ENCODE measurements at places on chromosomes 16 and 17. TPM values are rescaled to one million over a fixed set of nuclear protein-coding genes. Genes with fewer than 3 reads are reported as not detected.
A peak's percentile ranks its signal among the peaks of the same experiment; 100 is the strongest.

The GRB7 gene
- polyA plus RNA-seq: 48.8 TPM

- DNase-seq: peak; percentile 51
Observed at GRCh38 chr16:57045694-57046381, 46.5 kb upstream of the CPNE2 start.

DNA sequence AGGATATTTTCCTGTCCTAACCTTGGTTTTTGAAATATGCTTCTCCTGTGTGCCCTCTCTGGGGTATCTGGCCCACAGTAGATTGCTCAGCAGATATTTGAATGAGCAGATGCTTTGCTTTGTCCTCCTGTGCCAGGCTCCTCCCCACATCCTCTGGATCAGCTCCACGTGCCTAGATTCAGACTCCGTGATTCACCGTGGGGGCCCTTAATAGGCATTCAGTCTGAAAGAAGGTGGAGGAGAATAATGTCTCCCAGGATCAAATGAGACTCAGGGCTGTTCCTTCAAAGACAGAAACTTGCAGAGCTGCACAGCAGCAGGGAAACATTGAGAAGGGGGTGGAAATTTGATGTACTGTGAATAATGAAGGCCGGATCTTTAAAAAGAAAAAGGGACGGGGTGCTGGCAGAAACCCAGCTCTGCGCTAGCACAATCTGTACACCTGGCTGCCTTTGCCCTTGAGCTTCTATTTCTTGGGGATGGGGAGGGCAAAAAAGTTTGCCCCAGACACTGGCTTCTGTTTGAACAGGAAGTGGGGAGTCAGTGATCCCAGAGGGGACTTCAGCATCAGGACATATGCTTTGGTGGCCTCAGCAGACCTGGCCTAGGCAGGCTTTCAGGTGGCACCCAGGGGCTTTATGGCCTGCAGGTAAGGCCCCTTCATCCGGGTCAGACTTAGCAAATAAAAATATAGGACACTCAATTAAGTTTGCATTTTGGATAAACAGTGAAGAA is 15.9 kb upstream of the SLC12A3 start:
- no peak for DNase-seq

- no peak for DNase-seq
Observed at GRCh38 chr17:76530095-76530723, 7.3 kb downstream of the CYGB start.

DNA sequence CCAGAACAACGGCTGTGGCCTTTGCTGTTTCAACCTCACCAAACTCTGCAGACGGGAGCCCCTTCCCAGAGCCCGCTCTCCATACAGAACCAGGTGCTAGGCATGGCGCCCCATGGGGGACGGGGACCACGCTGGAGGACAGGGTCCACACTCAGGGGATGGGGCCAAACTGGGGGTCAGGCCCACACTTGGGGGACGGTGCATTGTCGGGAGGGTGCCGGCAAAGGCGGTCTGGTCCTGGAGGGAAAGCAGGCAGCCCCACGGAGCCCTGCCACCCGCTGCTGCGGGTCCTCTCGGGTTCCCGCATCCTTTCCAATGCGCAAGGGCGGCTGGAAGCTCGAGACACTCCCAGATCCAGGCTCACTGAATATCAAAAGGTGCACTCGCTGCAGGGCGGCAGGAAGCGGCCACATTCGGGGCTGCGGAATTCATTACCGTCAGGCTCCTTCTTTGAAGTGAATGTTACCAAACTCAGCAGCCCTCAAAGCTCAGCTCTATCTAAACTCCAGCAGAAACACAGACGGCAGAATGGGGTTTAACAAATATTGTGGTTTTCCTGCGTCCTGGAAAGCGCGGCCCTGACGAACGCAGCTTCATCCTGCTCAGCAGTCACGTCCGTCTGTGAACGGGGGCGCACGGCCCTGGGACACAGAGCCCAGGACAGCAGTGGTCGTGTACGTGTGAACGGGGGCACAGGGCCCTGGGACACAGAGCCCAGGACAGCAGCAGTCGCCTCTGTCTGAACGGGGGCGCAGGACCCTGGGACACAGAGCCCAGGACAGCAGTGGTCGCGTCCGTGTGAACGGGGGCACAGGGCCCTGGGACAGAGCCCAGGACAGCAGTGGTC is 41.3 kb downstream of the LMF1 start:
- DNase-seq: no peak

DNA sequence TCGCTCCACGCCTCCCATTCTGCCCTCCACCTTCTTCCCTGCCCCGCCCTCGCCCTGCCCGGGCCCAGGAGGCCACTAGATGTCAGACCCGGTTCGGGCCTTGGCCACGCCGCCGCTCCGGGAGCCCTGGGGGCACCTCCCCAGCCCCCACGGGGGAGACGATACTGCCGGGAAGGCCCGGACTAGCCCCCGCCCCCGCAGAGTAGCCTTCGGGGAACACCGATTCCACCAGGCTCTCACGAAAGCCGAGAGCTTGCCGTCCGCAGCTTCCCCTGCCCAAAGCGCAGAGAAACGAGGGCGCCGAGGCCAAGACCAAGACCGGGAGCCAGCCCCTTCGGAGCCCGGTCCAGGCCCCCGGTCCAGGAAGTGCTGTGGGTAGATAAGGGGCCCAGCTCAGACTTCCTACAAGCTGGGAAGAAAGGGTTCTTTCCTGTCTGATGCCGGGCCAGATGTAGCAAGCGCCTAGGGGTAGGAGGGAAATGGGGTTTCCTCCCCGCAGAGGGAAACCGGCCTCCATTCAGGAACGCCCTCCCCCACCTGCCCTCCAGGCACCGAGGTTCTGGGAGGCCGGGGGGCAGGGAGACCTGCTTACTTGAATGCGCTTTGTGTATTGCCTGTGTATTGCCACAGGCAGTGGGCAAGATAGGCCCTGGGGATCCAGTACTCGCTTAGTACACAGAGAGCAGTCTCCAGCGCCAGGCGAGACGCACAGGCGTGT is 806 bp upstream of the CYB561 start:
- no peak for DNase-seq

DNA sequence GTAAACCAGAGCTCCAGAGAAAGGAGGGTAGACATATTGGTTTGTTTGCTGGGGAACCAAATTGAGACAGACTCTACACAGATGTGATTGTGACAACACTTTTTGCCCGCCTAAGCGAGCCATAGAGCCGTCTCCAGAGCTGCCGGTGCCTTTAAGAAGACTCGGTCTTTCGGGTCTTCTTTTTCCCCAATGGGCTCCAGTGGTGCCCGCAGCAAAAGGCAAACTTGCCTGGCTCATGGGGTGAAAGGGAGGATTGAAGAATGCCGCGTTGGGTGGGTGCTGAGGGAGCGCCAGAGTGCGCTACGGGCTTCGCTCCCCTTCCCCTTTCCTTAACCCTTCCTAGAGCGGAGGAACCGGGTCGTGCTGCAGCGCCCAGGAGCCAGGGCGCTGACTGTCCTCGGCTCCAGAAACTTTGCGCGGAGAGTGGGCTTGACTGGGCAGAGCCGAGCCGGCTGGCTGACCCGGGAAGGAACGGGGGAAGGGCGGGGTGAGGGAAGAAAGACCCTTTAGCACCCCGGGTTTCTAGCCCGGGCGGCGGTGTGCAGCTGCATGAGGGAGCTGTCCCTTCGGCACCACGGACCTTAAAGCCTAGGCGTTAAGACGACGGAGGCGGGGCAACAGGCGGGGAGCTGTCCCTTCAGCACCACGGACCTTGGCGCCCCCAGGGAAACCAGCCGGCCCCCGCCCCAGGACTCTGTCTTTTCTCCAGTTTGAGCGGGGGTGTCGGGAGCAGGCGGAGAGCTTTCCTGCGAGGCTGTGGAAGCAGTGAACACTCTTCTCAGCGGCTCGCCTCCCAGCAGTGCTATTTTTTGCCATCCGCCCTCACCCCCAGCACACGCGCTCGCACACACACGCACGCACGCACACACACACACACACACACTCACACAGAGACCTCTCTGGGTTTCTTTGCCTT is at the start of gene CACNG3:
Gene CACNG3, plus strand, starts transcription at position 880 of the 916 bp plus-strand sequence. CDS start 420 bp downstream, outside the sequence.
- peak; percentile 51 for DNase-seq

DNA sequence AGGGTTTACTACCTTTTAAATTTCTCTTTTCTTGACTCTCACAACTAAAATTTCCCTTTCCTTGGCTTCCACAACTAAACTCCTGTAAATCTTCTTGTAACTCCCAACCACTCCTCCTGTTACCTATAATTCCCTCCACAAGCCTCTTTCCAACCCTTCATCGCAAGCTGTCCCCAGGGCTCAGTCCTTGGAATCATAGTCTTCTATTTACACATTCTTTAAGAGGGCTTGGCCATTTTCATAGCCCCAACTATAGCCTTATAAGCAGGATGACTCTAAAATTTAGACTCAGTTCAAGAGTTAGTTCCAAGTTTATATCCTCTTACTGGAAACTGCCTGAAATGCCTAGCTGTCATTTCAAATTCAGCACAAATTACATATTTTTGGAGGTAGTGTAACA is 23.9 kb downstream of the GLG1 start:
- DNase-seq: no peak

GRCh38 chr16:49013727-49014080 is 267.9 kb downstream of the CBLN1 start:
- DNase-seq: no peak
